ENCODE measurements at places on chromosomes 7 and 10.

GRCh38 chr7:130736298-130736900, 2.4 kb upstream of the KLF14 start:
- DNase-seq: no peak

DNA sequence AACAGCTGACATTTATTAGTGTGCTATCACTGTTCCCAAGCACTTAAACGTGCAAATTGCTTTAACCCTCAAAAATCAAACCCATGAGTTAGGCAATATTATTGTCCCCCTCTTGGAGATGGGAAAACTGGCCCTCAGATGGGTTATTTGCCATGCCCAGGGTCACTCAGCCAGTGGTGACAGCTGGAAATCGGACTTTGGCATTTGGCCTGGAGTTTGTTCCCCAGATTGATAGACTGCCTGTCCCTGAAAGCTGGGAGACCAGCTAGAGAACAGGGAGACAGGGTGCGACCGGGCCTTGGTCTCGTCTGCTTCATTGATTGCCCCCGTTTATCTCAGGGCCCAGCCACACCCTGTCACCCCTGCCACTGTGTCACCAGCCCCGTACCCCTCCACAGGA, 366.3 kb upstream of the GALNT17 start:
- no peak for DNase-seq

DNA sequence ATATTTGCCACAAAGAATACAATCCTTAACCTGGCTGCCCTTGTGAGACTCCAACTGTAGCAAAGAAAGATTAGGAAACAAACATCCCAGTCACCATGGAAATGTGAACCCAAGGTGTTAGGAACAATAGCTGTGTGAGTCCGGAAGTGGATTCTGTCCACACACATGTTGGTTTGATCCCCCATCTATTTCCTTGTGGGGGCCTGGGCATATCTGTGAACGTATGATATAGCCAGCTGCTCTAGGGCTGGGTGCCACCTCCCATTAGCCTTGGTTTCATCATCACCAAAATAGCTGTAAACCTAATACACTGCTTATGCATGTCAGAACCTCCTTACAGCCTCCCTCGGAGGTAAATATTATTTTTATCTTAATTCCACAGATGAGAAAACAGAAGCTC, 26.4 kb downstream of the GRK5 start:
- no peak for DNase-seq

DNA sequence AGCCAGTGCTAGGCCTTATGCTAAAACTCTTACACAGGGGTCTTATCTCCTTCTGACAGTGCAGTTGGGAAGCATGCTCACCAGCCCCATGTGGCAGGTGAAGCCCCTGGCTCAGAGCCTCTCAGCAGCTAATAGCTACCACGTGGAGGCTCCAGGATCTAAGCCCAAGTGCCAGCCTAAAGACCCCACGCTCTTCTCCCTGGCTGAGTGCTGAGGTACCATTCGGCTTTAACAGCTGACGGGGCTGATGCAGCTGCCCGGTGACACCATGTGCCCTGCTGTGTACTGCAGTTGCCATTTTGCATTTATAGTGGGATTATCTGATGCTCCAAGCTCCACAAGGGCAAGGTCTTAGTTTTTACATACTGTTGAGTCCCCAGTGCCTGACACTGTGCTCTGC, 515.7 kb upstream of the GALNT17 start:
- DNase-seq: no peak

Data from activated CD4-positive, alpha-beta T cell treated with anti-CD3 and anti-CD28 coated beads, Interleukin-2, Interleukin-4, amounts not matched to agents 100 ng/mL and 50 ng/mL, durations not matched to agents 16 hours and 8 hours (primary cell).